Stimulated activated CD4-positive, alpha-beta T cell treated with anti-CD3 and anti-CD28 coated beads, Interleukin-1b, Interleukin-23, amount 100 ng/mL, for 48 hours (primary cell): ENCODE measurements at places on chromosomes 4 and X.

DNA sequence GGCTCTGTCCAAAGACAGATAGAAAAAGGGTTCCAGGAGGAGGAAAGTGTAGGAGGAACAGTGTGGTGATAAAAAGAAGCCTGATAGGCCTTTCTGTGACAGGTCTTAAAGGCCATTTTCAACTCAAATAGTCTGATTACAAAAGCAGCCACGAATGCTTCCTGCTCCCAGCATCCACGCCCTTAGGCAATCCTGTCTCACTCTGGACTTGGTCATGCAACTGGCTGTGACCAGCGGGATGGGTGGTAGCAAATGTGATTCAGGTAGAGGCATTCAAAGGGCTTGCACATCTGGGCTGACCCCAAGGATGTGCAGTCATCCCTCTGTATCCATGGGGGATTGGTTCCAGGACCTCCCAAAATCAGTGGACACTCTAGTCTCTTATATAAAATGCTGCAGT is 14.4 kb upstream of the SEPSECS start:
- no peak for DNase-seq

DNA sequence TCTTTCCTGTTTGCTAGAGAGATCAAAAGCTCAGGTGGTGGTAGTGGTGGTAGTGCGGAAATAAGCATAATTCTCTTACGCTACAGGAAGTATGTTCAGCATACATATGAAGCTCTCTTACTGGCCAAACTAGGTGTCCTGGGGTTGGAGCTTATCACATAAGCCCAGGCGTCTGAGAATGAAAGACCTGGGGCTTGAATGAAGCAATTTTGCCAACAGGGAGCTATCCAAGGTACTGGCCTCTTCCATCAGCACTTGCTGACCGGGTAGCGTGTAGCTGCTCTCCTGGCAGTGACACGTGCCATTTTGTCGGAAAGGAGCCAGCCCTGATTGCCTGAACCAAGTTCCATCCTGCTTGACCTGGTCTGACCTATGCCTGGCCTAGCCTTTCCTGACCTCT is 65.9 kb upstream of the HPF1 start:
- DNase-seq = no peak

- no peak for DNase-seq
Measured at GRCh38 chr4:95294321-95294720, 254.5 kb downstream of the UNC5C start.

- no peak for DNase-seq
Measured at GRCh38 chr4:80172203-80172602, 25.1 kb upstream of the PRDM8 start.

GRCh38 chr4:128776794-128777216 is 32.7 kb upstream of the JADE1 start:
- DNase-seq = no peak

GRCh38 chr4:113436360-113436759 is 325.2 kb downstream of the CAMK2D start:
- no peak for DNase-seq

GRCh38 chr4:54228961-54229501 is at the start of gene PDGFRA:
Gene PDGFRA (plus strand): TSS chr4:54229293. CDS start chr4:54258769, 29,476 bp downstream.
- no peak for DNase-seq

DNA sequence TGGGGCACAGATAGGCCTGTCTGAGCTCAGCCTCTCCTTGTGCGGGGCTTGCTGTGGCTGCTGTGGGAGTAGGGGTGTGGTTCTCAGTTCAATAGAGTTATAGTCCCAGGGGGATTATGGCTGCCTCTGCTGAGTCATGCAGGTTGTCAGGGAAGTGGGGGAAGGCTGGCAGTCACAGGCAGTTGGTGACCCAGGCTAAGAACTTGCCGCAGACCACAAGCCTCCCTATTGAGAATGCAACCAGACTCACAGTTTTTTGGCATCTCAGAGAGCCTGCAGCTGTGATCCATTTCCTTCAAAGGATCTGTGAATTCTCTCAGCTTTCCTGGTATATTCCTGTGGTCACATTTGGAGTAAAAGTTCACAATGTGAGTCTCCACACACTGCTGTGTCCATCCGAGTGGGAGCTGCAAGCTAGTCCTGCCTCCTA is 364.9 kb downstream of the ZNF674 start:
- peak; percentile 4 for DNase-seq
